ENCODE measurements at places on chromosomes 3 and 15.

DNA sequence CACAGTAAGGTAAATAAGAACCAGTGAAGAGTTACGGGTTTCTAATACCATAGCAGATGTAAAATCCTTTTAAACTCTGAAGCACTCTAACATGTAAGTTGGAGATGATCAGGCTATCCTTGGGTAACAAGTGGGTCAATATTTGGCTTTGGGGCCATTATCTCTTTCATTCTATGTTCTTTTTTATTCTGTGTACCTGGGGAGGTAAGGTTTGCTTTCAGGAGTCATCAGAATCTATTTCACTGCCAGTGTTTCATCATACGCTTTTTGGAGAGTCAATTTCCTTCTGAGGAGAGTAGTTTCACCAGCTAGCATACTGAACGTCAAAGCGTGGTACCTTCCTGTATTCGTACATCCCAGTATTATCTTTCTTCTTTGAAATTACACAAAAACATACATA, 166.5 kb downstream of the GMNC start:
- no peak for DNase-seq

DNA sequence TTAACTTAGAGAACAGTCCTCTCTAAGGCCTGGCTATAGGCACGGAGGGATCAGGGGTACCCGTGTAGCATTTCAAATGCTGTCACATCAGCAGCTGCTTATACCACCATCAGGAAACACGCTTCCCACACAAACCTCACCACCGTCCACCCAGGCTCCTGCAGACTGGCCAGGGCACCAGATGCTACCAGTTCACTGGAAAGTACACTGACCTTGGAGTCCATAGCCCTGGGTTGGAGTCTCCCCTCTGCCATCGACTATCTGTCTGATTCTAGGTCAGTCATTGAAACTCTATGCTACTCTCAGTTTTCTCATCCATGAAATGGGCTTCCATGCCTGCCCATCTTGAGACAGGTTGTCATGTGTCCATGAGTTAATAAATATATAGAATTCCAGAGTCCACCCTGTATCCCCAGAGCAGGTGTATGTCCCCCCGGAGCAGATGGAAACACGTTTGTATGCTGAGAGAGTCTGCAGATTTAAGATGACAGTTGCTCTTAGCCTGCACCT, 156.0 kb upstream of the SMAD3 start:
- no peak for DNase-seq

- DNase-seq: no peak
Measured at GRCh38 chr3:186679151-186679550, 13.3 kb downstream of the HRG start.

DNA sequence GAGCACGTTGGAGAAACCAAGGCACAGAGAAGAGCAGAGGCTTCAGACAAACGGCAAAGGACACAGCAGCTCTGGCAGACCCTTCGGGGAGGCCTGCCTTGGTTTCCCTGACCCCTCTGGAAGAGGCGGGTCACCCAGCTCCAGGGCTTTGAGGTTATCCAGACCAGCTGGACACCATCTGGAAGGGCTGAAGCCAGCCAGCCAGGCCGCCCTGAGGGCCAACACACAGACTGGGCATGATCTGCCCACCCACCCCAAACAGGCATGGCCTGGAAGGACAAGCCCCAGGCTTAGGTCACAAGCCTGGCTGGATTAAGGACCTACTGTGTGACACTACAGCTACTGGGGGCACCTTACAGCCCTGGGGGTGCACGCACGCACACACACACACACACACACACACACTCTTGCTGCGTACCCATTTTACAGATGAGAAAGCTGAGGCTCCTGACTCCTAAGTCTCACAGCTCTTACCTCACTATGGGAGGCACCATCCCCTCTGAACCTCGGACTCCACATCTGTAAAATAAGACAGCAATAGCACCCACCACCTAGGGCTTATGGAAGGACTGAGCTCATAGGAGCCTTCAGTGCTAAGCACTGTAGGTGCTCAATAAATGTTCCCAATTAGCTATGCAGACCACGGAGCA, 10.8 kb downstream of the PLXND1 start:
- DNase-seq: no peak

GRCh38 chr3:193783166-193783896, 190.3 kb downstream of the OPA1 start:
- peak; percentile 56 for DNase-seq

DNA sequence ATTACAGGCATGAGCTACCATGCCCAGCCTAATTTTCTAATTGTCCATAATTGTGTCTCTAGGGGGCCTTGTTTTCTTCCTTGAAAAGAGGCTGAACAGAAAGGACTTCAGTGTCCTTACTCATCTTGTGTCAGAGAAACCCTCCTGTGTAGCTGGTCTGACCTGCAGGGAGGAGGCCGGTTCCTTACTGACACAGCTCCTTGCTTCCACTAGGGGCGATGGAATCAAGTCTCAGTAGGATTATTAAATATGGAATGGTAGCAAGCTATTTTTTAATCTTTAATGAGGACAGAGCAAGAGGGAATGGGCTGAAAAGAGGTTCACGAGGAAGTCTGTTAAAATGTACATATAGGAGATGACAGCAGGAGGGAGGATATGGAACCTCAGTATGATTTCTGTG, 8.6 kb downstream of the LPCAT4 start:
- no peak for DNase-seq

- DNase-seq: no peak
Measured at GRCh38 chr3:12972781-12973702, 100.2 kb downstream of the IQSEC1 start.

GRCh38 chr3:126257174-126257573, 76.8 kb upstream of the ALDH1L1 start:
- no peak for DNase-seq

DNA sequence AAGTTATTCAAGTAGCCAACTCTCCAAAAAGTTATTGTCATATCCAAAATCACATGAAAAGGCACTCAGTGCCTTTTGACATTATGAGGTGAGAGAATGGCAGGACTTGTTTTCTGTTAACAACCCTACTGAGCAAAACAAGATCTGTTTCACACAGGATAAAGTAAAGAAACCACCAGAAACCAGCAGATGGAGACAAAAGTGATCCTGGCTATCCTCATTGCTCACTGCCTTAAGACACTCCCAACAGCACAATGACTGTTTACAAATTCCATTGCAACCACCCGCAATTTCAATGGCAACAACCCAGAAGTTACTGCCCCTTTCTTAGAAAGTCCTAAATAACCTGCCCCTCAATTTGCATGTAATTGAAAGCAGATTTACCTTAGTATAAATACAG, 352.6 kb upstream of the NDN start:
- no peak for DNase-seq

- DNase-seq: no peak
Measured at GRCh38 chr3:45026957-45027356, 854 bp downstream of the CLEC3B start.

DNA sequence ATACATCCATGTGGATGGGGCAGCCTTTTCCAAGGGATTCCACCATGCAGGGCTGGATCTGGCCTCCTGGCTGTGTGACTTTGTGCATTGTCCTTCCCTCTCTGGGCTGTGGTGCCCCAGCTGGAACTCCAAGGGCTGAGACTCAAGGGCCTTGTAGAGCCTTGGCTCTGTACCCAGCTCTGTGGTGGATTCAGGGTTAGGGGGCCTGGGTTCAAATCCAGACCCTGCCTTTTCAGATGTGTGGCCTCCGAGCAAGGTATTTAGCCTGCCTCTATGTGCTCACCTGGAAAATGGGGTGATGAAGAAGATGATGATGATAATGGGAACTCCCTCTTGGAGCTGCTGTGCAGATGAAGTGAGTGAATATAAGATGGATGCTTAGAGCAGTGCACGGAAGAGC, 161.9 kb downstream of the WNT7A start:
- no peak for DNase-seq

DNA sequence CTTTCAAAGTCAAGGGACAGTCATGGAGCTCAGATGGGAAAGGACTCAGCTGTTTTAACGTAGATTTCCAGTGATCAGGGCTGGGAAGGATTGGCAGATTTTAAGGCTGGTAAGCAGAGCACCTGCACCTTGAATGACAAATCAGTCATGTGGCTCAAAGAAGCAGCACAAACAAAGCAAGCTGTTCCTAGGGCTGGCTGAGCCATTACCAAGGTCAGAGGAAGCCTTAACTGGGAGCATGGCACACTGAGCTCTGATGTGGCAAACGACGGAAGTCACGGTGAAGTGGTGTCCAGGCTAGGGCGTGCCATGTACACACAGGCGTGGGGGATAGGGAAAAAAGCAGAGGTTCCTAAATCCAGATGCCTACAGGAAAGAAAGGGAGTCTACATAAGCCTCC, 84.6 kb upstream of the PFN2 start:
- no peak for DNase-seq

DNA sequence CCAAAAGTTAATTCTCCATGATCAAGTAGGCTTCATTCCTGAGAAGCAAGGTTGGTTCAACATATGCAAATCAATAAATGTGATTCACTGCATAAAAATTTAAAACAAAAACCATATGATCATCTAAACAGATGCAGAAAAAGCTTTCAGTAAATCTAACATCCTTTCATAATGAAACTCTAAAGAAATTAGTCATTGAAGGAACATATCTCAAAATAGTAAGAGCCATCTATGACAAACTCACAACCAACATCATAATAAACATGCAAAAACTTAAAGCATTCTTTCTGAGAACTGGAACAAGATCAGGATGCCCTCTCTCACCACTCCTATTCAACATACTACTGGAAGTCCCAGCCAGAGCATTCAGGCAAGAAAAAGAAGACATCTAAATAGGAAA, 254.1 kb downstream of the AGBL1 start:
- no peak for DNase-seq

DNA sequence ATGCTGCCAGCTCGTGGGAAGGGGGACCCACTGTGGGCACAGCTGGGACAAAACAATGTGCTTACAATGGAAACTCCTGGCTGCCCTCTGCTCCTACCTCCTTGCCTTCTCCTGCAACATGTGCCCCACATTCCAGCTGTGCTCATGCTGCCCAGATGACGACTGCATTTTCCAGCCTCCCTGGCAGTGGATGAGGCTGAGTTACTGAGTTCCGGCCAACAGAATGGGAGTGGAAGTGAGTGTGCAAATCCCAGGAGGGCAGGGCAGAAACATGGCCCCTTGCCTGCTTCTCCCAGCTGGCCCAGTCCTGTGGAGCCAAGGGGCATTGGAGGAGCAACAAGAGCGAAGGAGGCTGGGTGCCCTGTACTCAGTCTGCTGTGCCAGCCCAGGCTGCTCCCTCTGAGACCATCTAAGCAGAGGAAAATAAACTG, 17.1 kb downstream of the KLF15 start:
- DNase-seq: no peak

DNA sequence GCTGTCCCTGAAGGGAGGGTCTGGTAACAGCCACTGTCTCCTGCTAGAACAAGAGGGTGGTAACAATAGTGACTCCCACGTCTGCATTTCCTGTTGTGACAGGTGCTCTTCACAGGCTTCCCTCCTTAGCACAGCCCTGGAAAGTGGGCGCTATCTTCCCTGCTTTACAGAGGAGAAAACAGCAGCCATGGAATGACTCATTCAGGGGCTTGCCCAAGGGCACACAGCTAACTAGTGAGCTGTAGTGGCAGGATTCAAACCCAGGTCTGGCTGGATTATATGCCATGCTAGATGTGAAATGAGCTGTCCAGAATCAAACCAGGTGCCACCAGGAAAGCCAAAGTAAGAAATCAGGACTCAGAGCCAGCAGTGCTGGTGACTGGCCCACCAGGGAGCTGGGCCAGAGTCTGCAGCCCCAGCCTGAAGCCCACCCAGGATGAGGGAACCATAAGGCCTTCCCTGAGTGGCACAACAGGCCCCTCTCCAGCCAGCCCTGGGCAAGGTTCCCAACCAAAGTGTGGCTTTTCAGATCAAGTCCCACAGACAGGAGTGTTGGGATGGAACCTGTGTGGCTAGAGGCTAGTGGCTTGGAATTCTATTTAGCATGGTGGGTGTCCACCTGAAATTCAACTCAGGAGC, 102.4 kb downstream of the ETFA start:
- DNase-seq: peak; percentile 42

DNA sequence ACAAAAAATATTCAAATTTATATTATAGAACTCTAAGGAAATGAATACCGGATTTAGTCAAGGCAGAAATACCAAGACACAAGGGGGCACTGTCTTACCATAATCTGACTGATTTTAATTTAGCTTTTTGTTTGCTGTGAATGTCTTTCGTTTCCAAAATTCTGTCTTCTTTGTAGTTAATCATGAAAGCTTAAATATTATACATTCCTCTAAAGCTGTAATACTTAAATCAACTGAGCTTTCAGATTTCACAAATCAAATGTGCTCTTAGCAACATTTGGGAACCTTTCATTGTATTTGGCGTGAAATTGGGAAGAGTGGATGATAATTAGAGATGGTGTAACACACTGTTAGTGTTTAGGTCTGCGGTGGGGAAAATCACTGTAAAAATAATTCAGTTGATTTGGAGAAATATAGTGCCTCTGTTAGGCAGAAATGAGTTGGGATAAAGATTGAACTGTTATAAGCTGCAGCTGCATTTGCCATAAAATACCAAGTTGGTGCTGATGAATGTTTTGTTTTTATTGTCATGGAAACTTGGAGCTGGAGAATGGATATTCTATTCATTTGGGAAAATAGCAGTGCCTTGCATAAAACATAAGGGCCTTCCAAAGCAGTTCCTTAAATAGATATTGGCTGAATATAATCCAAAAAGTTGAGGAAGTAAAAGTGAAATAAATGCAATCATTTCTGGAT, 228.2 kb downstream of the TCF12 start:
- peak; percentile 54 for DNase-seq

- peak; percentile 68 for DNase-seq
Measured at GRCh38 chr3:113736548-113737089, 9.4 kb downstream of the NAA50 start.

GRCh38 chr3:135812057-135812456, 153.5 kb upstream of the PPP2R3A start:
- no peak for DNase-seq

Measured in MCF 10A (cell line).